ENCODE measurements at places on chromosomes 2 and 18.

DNA sequence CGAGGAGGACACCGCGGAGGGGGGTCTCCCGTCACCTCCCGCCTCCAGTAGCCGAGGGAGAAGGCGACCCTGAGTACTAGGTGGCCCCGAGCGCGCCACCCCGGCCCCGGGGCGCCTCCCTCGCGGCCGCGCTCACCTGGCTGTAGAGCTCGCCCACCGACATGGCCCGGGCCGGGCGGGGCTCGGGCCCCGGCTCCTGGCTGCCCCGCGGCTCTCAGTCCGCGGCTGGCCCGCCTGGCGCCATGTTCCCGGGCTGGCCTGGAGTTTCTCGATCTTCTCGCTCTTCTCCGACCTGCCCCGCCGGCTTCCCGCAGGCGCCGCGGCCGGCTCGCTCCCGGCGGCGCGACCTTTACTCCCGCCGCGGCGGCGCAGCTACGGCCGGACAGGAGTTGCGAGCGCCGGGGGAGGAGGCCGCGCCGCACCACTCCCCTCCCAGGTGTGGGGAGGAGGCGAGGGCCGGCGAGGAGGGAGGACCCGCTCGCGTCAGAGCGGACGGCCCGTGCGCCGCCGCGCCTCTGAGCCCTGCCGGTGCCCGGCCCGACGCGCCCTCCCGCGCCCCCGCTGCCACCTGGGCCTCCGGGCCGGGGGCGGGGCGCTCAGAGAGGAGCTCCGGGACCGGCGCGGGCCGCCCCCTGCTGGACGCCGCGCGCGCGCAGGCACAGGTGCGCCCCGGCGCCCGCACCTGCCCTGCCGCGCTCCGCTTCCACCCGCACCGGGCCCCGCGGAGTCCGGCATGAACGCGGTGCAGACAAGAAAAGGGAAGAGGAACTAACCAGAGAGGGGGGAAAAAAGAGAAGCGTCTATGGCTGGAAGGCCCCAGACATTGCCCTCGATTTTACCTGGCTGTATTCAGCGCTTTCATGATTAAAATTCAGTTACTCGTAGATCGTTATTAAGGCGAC is at the start of gene MYO5B:
MYO5B (minus strand) TSS at position 517 of the 902 bp plus-strand sequence; CDS start at position 163, 354 bp downstream.
- DNase-seq = peak; percentile 38

DNA sequence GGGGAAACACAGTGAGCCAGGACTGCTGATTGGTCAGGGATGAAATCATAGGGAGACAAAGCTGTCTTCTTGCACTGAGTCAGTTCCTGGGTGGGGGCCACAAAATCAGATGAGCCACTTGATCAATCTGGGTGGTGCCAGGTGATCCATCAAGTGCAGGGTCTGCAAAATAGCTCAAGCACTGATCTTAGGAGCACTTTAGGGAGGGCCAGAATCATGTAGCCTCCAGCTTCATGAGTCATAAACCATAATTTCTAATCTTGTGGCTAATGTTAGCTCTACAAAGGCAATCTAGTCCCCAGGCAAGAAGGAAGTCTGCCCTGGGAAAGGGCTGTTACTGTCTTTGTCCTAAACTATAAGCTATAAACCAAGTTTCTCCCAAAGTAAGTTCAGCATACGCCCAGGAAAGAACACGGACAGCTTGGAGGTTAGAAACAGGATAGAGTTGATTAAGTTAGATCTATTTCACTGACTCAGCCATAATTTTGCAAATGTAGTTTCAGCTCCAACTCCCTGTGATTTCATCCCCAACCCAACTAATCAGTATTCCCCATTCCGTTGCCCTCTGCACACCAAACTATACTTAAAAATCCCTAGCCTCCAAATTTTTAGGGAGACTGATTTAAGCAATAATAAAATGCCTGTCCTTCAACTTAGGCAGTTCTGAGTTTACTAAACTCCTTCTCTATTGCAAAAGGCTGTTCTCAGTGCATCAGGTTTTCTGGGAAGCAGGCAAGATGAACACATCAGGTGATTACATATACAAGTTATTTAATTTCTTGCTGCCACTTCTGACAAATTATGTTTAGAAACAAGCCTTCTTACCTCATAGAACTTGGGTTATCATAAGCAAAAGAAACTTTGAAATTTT is 226.9 kb upstream of the SPOPL start:
- DNase-seq = no peak

- peak; percentile 10 for DNase-seq
Measured at GRCh38 chr2:223306371-223306770, 254.4 kb downstream of the KCNE4 start.

- no peak for DNase-seq
Measured at GRCh38 chr2:139872032-139872431, 1091.8 kb upstream of the NXPH2 start.

GRCh38 chr2:55761024-55761423 is 67.4 kb upstream of the PNPT1 start:
- no peak for DNase-seq

- DNase-seq = no peak
Measured at GRCh38 chr2:71619230-71619741, 165.9 kb downstream of the DYSF start.

GRCh38 chr2:17606851-17607250 is 66.4 kb downstream of the VSNL1 start:
- DNase-seq = no peak

- no peak for DNase-seq
Measured at GRCh38 chr2:16726577-16726976, 60.9 kb upstream of the CYRIA start.

DNA sequence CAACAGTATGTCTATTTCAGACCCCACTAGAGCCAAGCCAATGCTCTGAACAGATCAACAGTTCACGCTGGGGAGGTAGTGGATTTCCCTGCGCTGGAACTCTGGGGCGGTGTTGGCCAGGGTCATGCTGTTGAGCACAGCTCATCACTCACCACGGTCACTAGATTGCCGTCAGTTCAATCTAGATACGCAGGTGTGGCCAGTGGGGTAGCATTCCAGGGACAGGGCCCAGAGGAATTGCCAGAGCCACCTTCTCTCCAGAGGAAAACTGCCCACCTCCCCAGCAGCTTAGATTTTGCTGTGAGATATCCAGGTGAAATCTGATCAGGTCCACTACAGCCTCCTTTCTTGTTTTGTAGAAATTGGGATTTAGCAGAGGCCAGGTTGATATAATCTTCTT is 101.8 kb downstream of the SOX11 start:
- DNase-seq = no peak

DNA sequence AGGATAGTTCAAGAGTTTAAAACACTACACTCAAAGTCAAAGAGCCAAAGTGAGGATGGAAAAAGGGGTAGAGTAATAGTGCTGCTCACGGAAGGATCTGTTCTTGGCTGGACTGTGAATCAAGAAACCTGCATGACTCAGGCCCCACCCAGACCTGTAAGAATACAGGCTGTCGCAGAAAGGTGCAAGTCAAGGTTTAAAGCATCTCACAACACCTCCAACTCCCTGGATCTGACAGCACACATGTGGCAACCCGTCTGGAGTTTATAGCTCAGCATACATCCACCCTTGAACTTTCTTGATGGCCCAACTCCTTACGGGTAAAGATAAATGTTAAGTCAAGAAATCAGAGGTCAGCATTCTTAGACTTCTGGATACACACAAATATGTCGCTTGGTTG is 6.3 kb downstream of the KIAA2012 start:
- DNase-seq = no peak

DNA sequence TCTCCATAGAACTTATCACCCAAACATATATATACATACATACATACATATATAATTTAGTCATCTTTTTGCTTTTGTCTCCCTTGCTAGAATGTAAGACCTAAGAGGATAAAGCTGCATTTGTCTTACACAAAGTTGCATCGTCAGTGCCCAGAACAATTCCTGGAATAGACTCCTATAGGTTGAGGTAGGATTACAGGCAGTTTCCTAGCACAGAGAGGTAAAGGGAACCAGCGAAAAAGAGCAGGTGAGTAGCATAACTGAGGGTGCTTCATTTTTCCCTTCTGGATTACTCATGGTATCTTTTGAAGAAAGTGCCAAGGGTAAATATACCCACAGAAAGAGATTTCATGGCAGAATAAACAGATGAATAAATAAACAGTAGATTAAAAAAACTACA is 68.1 kb upstream of the AMMECR1L start:
- DNase-seq = no peak

DNA sequence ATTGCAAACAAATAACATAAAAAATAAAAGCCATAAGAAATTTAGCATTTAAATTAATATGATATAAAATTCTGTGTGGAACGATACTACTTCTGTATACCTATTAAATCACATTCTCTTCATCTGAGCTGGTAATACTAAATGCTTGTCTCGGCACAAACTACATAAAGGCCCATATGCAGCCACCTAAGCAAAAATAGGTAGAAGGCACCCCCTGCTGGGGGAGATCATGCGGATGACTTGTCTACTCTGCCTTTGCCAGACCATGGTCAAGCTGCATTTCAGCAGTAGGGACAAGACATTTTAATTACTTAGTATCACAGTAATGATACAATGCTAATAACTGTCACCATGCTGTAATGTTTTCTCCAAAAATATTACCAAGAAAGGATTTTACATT is 108.0 kb downstream of the CDH19 start:
- peak; percentile 64 for DNase-seq

- no peak for DNase-seq
Measured at GRCh38 chr18:2223449-2223848, 347.9 kb downstream of the METTL4 start.

DNA sequence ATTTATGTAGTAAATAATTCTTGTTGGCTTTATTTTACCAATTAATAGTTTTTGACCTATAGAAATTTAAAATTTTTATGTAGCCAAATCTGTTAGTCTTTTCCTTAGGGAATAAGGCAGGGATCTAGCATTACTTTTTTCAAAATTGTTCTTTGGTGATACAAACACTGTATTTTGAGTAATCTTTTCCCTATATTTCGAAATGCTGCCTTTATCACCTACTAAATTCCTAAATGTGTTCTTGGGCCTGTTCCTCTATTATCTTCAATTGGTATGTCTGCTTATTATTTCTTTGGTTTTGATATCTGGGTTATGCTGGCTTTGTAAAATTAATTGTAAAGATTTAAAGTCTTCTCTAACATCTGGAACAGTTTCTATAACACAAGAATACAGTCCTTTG is 87.5 kb downstream of the DYSF start:
- DNase-seq = no peak

- no peak for DNase-seq
Measured at GRCh38 chr2:170362313-170362870, 184.4 kb downstream of the MYO3B start.

DNA sequence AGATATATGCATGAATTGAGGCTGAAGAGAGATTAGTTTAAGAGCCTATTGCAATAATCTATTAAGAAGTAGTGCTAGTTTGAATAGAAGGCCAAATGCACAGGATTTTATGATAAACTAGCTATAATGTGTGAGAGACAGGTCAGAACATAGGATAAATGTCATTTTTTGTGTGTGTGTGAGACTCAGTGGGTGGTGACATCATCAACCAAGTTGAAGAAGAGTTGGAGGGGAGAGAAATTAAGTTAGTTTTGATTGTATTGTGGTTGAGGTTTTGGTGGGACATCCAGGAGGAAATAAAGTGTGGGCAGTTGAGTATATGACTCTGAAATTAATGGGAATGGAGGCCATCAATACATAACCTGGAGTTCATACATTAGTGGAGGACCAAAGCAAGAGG is 320.1 kb upstream of the CWC22 start:
- DNase-seq = no peak

GRCh38 chr2:122080871-122081270 is 325.4 kb downstream of the TSN start:
- no peak for DNase-seq

GRCh38 chr2:132609101-132609890 is 60.7 kb downstream of the LYPD1 start:
- no peak for DNase-seq

- no peak for DNase-seq
Measured at GRCh38 chr2:101753720-101754490, 56.4 kb downstream of the MAP4K4 start.

- DNase-seq = no peak
Measured at GRCh38 chr18:22490429-22490846, 72.7 kb upstream of the CTAGE1 start.

DNA sequence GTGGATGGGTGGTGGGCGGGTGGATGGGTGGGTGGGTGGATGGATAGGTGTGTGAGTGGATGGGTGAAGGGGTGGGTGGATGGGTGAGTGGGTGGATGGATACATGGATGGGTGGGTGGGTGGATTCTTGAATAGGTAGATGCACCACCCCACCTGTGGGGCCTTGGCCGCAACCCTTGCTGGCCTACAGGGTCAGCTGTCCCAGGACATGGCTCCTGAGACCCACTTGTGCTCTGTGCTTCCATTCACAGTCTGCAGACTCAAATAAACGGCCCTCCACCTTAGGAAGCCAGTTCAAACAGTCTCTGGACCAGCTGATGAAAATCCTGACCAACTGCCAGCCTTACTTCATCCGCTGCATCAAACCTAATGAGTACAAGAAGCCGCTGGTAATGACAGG is 54.4 kb downstream of the MYO7B start:
- DNase-seq = no peak

DNA sequence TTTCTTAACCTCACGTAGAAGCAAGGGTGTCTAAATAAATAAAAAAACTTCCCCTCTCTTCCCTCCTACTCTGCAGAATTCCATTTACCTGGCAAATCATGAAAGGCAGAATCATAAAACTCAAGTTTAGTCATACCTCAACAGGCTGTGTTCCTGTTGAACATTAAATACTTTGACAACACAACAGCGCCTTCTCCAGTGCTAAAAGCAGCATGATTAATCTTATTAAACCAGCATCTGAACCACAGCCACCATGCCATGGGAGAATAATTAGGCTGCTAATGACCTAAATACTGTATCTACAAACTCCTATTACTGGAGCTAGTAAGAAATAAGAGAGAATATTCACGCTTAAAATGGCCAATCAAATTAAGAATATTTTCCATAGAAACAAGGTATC is 68.1 kb downstream of the CDH2 start:
- no peak for DNase-seq

GRCh38 chr2:179268277-179268925 is 3.8 kb upstream of the SESTD1 start:
- DNase-seq = peak; percentile 29

GRCh38 chr2:43569921-43570320 is 25.9 kb downstream of the THADA start:
- no peak for DNase-seq

GRCh38 chr2:54083445-54083844 is 32.0 kb upstream of the ACYP2 start:
- no peak for DNase-seq

DNA sequence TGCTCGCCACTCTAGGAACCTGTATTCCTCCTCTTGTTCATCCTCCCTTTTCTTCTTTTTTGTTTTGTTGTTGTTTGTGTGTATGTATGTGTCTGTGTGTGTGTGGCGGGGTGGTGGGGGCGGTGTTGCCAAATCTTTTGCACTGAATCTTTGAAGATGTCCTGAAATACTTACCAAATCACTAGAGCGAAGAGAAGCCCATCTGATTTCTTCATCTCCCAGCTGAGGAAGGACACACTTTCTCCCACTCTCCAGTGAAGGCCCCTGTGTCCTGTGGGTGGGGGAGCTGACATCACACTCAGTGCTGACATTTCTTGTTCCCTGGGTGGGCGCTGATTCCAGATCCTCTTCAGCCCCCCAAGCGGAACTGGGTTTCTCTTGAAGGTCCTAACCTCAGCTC is 74.5 kb downstream of the NEDD4L start:
- no peak for DNase-seq
